ENCODE measurements at places on chromosomes 3 and 15.

DNA sequence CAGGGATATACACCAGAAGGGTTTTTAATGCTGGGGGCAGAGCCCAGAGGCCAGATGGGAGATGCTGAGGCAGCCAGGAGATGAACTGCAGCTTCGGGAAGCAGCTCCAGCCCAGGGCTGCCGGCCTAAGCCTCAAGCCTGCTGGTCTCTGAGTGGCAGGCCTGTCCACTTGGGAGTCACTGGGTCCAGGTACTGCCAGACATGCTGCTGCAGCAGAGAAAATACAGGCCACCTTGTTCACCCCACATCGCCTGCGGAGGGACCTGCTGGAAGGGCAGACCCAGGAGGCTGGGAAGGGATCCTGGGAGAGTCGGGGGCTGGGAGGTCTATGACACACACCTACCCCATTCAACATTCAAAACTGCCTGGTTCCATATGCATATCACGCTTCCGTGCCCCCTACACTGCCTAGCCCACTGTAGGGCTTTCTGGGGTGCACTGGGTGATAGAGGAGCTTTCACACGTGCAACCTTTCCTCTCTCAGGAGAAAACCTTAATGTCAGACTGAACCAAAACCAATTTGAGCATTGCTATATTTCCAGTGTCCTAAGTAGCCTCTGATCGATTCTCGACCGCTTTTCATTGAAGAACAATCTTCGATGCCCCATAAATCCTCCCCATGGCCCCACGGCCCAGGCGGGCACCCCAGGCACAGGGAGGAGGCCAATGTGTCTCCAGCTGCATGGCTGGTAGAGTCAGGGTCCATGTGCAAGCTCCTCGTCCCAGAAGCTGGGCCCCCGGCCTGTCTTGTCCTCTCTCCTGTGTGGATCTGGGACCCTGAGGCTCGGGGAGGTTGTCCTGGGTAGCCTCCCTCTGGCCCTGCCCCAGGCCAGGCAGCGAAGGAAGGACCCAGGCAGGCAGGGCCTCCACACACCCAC, 147.4 kb downstream of the ATP10A start:
- DNase-seq = no peak

- DNase-seq = peak; percentile 17
Observed at GRCh38 chr15:72229076-72229946, 1.7 kb downstream of the PKM start.

DNA sequence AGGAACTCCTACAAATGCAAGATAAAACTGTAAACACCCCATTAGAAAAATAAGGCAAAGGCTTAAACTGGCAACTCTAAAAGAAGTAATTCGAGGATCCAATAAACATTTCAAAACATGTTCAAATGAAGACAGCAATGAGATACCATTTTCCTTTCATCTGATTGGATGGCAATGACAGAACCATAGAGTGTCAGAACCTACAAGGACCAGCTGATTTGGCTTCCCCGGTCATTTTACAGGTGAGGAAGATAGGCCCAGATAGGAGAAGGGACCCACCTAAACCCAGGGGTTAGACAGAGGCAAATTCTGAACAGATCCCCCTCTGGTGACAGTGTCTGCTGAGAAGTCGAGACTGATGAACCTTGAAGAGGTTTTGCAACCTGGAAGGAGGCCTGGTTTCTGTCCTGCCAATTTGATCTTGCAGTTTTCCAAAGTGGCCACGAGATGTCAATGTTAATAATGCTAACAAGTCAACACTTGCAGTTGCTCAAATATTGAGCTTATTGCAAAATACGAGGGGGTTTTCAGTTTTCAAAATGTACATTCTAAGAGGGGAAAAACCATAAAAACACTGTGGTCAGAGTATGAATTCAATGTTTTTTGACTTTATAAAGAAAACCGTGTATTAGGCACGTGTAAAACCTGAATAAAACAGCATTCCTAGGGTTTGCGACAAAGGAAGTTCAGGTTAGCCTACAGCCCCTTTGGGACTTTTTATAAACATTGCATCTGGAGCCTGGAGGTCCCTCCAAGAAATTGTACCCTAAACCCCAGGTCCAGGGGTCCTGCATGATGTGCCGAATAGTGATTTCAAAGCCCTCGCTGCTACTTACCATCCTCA, 21.5 kb downstream of the CFAP161 start:
- DNase-seq = peak; percentile 76

GRCh38 chr3:145604851-145605250, 556.1 kb downstream of the PLOD2 start:
- DNase-seq = peak; percentile 59

- DNase-seq = no peak
Observed at GRCh38 chr3:122076491-122077292, 21.5 kb downstream of the CD86 start.

DNA sequence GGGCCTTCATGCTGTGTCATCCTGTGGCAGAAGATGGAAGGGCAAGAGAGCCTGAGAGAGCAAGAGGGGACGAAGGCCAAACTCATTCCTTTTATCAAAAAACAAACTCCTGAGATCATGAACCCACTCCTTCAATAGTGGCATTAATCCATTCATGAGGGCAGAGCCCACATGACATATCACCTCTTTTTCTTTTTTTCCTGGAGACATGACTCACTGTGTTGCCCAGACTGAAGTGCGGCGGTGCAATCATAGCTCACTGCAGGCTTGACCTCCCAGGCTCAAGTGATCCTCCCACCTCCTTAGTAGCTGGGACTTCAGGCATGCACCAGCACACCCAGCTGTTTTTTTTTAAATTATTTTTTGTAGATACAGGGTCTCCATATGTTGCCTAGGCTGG, 92.0 kb upstream of the RNU6-1 start:
- DNase-seq = no peak

- no peak for DNase-seq
Observed at GRCh38 chr15:68537097-68537496, 41.7 kb upstream of the CORO2B start.

- no peak for DNase-seq
Observed at GRCh38 chr15:88653200-88654064, 14.6 kb downstream of the ISG20 start.

- no peak for DNase-seq
Observed at GRCh38 chr3:150607267-150608065, 4.3 kb downstream of the SELENOT start.

All from lung (tissue), 17 donors.